ENCODE measurements at places on chromosomes 6 and 20.

DNA sequence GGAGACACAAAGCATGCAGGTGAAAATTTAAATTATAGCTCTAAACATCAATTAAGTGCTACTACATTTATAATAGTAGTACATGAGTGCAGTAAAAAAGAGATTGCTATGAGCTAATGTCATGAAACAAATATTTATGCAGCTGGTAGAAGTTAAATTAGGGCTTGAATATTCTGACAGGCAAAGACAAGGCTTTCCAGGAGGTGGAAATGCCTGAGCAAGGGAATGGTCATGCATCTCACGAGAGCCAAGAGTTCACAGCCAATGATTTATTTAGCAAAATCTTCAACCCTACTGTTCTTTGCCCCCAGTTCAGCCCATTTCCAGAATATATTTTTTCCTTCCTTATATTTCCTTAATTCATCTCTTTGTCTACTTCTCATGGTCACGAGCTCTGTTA lies 128.9 kb downstream of the HIVEP2 start:
- no peak for DNase-seq

DNA sequence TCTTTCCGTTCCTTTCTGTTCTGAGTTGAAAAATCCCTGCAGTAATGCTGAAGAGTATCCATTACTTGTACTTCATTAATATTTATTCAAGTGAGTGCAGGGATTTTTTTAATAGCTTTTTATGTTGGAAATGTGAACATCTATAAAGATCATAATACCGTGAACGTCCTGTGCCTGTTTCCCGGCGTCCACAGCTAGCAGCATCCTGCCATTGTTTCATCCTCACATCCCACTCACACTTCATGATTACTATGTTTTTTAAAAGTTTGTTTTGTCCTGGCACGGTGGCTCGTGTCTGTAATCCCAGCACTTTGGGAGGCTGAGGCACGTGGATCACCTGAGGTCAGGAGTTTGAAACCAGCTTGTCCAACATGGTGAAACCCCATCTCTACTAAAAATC lies 54.3 kb downstream of the SASH1 start:
- no peak for DNase-seq

DNA sequence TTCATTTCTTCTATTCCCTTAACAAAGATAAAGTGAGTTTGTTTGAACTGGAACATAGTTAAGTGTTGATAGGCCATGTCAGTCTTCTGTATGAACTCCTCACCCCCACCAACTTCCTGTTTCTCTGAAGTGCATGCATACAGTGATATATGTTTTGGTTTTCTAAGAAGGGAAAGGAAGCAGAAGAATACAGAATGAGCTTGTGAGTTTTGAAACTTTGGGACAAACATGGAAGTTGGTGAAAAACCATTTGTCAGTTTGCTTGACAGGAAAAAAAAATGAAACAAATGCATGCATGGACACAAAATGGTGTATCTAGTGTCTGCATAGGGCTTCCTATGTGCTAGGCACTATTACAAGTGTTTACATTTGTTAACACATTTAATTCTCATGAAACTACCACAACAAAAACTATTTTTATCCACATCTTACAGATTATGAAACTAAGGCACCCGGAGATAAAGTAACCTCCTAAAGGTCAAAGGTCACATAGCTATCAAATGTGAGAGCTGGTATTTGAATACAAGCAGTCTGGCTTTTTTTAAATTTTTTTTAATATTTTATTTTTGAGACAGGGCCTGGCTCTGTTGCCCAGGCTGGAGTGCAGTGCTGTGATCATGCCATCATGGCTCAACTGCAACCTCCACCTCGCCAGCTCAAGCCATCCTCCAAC lies 105.9 kb downstream of the ADGRB3 start:
- no peak for DNase-seq

- DNase-seq, result no peak
These were observed 1005.5 kb upstream of the CITED2 start for GRCh38 chr6:140379919-140380318.

- no peak for DNase-seq
These were observed 27.3 kb upstream of the TSPYL1 start for GRCh38 chr6:116307001-116307400.

DNA sequence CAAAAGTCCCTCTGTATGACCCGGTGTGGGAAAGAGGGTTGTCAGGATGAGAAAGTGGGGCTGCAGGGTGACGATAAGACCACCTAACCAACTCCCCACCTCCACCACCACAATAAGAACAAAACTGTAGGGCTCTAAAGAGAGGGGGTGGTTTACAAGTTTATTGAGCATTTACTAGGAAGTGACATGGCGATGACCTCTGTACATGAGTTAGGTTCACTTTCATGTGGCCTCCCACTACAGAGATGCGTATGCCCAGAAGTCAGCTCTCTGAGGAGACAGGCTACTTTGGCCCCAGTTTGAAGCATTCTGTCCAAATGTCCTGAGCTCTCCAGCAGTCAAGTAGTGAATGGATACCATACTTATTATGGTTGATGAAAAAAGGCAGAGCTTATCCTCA lies 28.7 kb upstream of the PI16 start:
- no peak for DNase-seq

GRCh38 chr6:154878871-154879491 lies 116.1 kb upstream of the TIAM2 start:
- no peak for DNase-seq

DNA sequence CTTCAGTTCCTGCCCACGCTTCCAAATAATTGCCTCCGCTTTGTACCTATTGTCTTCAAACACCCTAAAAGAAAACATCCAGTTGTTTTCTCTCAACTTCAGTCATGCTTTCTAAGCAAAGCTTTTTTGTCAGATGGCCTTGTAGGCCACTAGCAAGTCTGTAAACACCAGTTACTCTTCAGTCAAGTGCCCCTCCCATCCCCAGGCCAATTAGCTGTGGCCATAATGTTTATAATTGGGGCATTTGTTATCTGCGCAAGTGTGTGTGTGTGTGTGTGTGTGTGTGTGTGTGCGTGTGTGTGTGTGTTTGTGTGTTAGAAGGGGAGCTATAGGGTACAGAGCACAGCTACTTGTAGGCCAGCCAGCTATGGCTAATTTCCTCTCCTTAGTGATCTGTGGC lies 272.4 kb upstream of the MARCKS start:
- no peak for DNase-seq

Measured in stimulated activated CD4-positive, alpha-beta T cell treated with anti-CD3 and anti-CD28 coated beads, Interleukin-1b, Interleukin-23, amount 100 ng/mL, for 24 hours (primary cell).